ENCODE measurements at places on chromosomes 4 and X.

DNA sequence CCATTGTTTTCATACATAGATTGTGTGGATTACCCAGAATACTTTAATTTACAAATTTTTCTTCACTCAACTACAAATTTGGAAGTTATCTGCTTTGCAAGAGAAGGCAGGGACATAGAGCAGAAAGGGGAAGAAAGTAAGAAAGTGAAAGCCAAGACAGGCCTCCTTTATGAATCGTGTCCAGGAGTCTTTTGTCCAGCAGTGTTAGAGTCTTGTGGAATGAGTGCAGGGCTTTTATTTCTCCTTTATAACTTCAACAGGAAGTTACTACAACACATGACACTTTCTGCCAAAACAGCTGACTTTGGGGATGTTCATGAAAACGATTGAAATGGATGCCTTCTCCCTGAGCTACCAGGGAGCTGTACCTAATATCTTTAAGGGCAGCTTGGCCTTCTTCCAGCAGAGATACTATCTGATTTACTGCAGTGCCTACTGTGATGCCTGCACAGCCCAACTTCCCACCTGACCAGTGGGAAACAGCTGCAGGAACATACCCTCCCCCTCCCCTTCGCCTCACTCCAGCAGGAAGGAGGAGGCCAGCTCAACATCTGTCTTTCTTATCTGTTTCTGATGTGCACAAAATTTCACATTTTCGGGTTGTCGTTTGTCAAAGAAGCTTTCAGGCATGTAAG is 557.7 kb upstream of the SLIT2 start:
- H3K27me3 ChIP-seq, result no peaks in the 10 kb centered on the region
- no peaks in the 10 kb centered on the region for H3K4me1 ChIP-seq
- no peak for DNase-seq
- H3K36me3 ChIP-seq, result no peaks in the 10 kb centered on the region
- no peak overlapping the region for H3K4me3 ChIP-seq

DNA sequence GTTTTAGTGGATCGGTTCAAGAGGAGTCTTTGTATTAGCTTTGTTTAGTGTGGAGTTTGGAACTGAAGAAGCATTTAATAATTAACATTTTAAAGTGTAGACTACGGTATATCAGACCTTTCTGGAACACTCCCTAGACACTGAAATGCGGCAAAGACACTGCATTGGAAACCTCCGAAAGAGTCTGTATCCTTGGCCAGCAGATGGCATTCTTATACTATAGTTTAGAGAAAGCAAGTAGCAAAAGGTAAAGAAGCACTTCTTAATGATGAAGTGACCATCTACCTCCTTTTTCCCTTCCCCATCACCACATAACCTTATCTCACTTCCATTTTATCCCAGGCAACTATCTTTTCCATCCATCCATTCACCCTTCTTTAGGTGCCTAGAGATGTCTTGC is 7.6 kb downstream of the FABP2 start:
- H3K4me3 ChIP-seq, result no peak overlapping the region
- no peaks in the 10 kb centered on the region for H3K4me1 ChIP-seq
- no peaks in the 10 kb centered on the region for H3K36me3 ChIP-seq
- no peak for DNase-seq
- H3K27me3 ChIP-seq, result no peaks in the 10 kb centered on the region
- no peak overlapping the region for H3K27ac ChIP-seq

GRCh38 chr4:182854466-182854865 is 62.7 kb downstream of the DCTD start:
- H3K4me3 ChIP-seq, result no peak overlapping the region
- no peak overlapping the region for H3K27ac ChIP-seq
- H3K36me3 ChIP-seq, result no peaks in the 10 kb centered on the region
- no peaks in the 10 kb centered on the region for H3K4me1 ChIP-seq
- no peaks in the 10 kb centered on the region for H3K27me3 ChIP-seq

DNA sequence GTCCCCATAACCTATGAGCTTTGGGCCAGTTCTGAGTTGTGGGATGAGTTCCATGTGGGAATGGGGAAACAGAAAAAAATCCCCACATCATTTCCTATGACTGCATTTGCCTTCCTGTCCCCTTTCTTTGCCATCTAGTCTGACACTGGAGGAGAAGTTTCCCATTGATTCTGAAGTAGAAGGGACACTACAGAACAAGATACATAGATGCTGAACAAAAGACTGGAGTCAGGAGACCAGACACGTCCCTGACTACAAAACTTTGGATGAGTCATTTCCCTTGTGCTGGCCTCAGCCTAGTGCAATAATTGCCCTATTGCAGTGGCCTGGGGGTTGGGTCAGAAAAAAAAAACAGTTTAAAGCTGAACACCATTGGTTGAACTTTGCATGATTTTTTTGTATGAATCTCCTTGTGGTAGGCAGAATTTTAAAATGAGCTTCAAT is 22.1 kb downstream of the BEX3 start:
- H3K4me3 ChIP-seq, result no peak overlapping the region
- no peaks in the 10 kb centered on the region for H3K36me3 ChIP-seq
- no peak for DNase-seq
- H3K27ac ChIP-seq, result no peak overlapping the region

DNA sequence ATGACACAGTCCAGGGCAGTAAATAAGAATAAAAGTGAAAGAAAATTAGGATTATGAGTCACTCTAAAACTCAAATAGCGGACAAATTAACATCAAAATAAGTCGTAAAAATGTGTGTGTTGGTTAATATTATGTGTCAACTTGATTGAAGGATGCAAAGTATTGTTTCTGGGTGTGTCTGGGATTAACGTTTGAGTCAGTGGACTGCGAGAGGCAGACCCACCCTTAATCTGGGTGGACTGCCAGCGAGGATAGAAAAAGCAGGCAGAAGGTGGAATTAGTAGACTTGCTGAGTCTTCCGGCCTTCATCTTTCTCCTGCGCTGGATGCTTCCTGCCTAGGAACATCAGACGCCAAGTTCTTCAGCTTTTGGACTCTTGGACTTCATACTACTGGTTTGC is 324.3 kb upstream of the PCDH10 start:
- H3K27me3 ChIP-seq, result no peaks in the 10 kb centered on the region
- no peak overlapping the region for H3K4me3 ChIP-seq
- no peaks in the 10 kb centered on the region for H3K4me1 ChIP-seq
- H3K27ac ChIP-seq, result no peak overlapping the region
- no peak for DNase-seq
- no peaks in the 10 kb centered on the region for H3K36me3 ChIP-seq

DNA sequence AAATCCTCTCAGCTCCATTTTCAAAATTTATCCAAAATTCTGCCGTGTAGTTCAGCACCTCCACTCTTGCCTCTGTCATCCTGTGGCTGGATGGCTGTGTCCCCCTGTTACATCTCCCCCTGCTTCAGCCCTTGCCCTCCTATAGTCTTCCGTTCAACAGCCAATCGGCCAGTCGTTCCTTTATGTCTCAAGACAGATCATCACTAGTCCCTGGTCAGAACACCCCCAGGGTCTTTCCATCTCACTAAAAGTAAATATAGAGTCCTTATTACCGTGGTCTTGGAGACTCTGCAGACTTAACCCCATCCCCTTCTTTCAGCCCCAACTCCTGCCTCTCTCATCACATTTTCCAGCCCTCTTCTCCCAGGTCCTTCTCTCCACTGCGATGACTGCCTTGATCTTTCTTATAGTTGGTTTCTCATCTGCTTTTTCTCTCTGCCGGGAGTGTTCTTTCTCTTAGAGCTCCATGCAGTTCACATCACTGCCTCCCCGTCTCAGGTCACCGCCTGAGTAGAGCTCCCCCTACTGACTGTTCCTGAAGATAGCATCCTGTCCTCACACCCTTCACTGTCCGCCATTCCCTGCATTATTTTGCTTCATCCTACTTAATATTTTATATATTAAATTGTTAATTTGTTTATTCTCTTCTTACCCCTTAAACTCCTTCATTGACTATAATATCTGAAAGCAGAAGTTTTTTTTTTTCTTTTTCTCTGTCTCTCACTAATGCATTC is 736.9 kb upstream of the MAGEB2 start:
- H3K36me3 ChIP-seq, result no peaks in the 10 kb centered on the region
- no peaks in the 10 kb centered on the region for H3K4me1 ChIP-seq
- peak; percentile 29 for DNase-seq
- no peaks in the 10 kb centered on the region for H3K27me3 ChIP-seq
- no peak overlapping the region for H3K4me3 ChIP-seq

- H3K27me3 ChIP-seq, result no peaks in the 10 kb centered on the region
- H3K36me3 ChIP-seq, result no peaks in the 10 kb centered on the region
- no peaks in the 10 kb centered on the region for H3K4me1 ChIP-seq
- H3K4me3 ChIP-seq, result no peak overlapping the region
- DNase-seq, result no peak
These were observed 6.0 kb upstream of the BMP2K start for GRCh38 chr4:78770091-78770642.

DNA sequence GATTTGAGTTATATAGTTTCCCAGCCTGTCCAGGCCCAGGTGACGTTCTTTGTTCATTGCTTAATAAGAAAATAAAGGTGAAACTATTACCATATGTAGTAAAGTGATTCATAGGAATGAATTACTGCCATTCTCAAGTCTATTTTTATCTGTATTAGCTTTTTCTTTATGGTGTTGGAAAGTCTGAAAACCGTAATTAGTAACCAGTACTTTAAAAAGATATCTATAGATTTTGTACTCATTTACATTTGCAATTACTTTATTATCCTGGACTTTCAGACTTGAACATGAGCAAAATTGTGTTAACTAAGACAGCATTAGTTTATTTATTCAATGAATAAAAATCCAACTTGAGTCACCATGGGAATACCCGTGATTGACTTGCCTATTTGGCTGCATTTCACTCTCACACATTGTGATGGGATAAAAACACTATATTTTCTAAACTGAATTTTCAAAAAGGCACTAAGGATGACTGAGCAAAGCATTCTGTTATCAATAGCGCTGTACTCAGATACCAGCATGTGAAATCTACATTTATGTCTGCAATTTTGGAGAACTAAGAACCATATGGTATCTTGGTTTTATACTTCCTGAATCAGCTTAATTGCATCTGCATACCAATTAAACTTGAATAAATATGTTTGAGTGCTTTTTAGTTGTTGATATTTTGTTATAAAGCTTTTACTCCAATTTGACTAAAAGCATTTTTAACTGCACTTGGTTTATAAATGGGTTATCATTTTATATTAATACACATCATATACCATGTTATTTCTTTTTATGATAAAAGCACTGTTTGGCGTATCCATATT is 154.6 kb downstream of the CCSER1 start:
- H3K4me3 ChIP-seq, result no peak overlapping the region
- H3K27me3 ChIP-seq, result no peaks in the 10 kb centered on the region
- no peak for DNase-seq
- no peaks in the 10 kb centered on the region for H3K36me3 ChIP-seq

DNA sequence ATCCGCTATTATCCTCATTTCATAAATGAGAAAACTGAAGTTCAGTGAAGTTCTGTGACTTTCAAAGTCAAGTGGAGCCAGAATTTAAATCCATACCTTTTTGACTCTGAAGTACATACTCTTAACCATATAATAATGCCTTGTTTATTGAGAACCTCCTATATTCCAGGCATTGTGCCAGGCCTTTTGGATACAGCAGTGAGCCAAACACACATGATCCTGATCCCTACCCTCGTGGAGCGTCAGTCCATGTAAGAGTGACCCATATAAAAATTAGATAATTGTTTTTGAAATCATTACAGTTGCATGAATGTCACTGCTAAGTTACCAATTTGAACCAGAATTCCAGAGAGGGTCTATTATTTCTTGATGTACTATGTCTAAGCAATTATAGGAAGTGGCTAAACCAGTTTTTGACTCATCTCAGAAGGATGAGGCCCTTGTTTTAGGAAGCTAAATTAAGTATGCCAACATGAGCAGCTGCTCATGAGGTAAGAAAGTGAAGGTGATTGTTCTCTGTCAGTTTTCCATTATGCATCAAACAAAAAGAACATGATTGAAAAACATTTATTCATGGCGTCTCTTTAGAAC is 289.5 kb downstream of the GLUD2 start:
- no peak overlapping the region for H3K27ac ChIP-seq
- H3K4me3 ChIP-seq, result no peak overlapping the region
- H3K36me3 ChIP-seq, result no peaks in the 10 kb centered on the region
- H3K4me1 ChIP-seq, result no peaks in the 10 kb centered on the region

DNA sequence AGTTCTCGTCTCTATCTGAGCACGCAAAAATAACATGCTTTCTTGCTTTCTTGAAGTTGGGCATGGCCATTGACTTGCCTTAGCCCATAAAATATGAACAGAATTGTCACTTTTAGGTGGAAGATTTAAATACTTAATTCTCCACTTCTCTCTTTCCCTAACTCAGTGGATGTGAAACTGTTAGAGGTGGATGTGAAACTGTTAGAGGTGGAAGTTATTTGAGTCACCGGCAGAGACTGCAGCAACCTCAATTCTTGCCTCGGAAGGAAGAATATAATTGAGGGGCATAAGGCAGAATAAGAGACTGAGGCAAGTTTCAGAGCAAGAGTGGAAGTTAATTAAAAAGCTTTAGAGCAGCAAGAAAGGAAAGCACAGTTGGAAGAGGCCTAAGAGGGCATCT is 2.8 kb upstream of the PARM1 start:
- H3K4me3 ChIP-seq, result no peak overlapping the region
- H3K27ac ChIP-seq, result no peak overlapping the region
- no peak for DNase-seq
- no peaks in the 10 kb centered on the region for H3K4me1 ChIP-seq

- no peaks in the 10 kb centered on the region for H3K27me3 ChIP-seq
- no peaks in the 10 kb centered on the region for H3K4me1 ChIP-seq
- no peak overlapping the region for H3K27ac ChIP-seq
- DNase-seq, result no peak
- no peak overlapping the region for H3K4me3 ChIP-seq
- H3K36me3 ChIP-seq, result no peaks in the 10 kb centered on the region
These were observed 266.7 kb downstream of the INPP4B start for GRCh38 chr4:142579443-142579842.

DNA sequence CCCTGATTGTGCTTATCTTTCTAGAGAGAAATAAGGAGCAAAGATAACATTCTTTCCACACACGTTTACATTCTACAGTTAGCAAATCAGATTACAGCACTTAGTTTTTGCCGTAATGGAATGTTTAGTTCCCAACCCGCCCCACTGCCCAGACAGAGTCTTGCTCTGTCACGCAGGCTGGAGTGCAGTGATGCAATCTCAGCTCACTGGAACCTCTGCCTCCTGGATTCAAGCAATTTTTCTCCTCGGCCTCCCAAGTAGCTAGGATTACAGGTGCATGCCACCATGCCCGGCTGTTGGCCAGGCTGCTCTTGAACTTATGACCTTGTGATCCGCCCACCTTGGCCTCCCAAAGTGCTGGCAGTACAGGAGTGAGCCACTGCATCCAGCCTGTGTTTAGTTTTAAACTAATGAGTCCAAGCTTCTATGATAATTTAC is 8.4 kb upstream of the PRPS1 start:
- no peaks in the 10 kb centered on the region for H3K36me3 ChIP-seq
- H3K27ac ChIP-seq, result no peak overlapping the region

DNA sequence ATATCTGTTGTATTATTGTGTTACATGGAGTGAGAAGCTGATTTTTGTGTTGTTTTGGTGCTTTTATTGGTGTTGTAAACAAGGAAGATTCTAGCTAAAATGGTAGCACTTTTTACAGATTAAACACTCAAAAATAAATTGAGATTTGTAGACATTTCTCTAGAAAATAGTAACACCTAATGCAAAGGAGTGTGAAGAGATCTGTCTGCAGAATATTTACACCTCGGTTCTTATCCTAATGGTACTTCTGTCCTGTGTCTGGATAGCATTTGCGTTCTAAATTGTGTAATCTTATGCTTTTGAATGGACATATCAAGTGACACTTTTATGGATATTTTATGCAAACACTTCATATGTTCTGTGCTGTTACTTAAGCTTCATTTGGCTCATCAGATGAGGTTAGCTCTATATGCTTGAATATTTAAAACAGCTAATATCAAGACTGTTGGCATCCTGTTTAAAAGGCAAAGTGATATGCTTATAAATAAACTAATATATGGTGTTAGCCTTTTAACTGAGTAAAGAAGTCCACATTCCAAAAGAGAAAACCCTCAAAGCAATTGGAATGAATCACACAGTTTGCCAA is 6.0 kb downstream of the PCDH7 start:
- H3K4me1 ChIP-seq, result no peaks in the 10 kb centered on the region
- H3K27ac ChIP-seq, result no peak overlapping the region
- DNase-seq, result no peak

All from colonic mucosa (tissue), 4 donors.